ENCODE measurements at places on chromosomes 1 and 21.

- DNase-seq: no peak
These were observed 25.3 kb downstream of the TFF3 start for GRCh38 chr21:42289926-42290325.

DNA sequence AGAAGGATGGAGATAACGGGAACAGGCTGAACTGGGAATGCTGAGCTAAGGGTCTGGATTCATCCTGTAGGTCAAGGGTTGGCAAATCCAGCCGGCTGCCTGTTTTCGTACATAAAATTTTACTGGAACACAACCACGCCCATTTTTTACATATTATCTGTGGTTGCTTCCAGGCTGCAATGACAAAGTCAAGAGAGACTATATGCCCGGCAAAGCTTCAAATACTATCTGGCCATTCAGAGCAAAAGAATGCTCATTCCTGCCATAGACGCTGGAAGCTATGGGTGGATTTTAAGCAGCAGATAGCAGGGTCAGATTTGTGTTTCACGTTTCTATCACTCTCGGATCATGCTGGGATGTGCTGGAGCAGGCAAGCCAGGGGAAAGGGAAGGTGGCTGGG is 137.9 kb upstream of the EDN2 start:
- peak; percentile 43 for DNase-seq

DNA sequence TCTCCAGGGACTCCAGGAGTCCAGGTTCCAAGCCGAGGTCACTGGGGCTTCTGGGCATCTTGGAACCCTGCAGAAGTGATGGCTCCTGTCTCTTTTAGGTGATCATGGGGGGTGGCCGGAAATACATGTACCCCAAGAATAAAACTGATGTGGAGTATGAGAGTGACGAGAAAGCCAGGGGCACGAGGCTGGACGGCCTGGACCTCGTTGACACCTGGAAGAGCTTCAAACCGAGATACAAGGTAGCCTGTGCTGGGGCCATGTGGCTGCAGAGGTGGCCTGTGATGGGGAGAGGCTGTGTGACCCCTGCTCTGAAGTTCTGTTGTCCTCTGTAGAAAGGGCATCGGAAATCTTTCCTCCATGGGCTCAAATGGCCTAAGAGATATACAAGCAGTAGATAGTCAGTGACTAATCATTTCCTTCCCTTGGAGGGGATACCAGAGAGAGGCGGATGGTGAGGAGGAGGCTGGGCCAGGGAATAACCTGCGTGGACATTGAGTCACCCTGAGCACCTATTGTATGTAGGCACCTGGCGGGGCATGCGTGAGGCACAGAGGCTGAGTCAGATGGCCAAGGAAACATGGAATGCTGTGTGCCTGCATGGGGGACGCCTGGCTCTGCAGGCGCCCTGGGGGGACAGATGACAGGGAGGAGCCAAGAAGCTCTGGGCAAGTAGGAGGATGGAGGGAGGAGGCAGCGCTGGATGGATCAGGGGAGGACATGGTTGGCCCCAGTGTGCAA is 59.0 kb downstream of the ALPL start:
- DNase-seq: no peak

GRCh38 chr1:37794372-37795339 is 1.0 kb downstream of the MANEAL start:
- no peak for DNase-seq

- peak; percentile 98 for DNase-seq
These were observed 87.9 kb upstream of the HMCN1 start for GRCh38 chr1:185646202-185646683.

- DNase-seq: no peak
These were observed 355.2 kb downstream of the VAV3 start for GRCh38 chr1:107609808-107610207.

GRCh38 chr1:200423235-200423634 is 13.4 kb upstream of the ZNF281 start:
- DNase-seq: no peak

- no peak for DNase-seq
These were observed 768.4 kb downstream of the LTN1 start for GRCh38 chr21:28224191-28224726.

GRCh38 chr1:2251786-2252185 is 23.7 kb downstream of the SKI start:
- DNase-seq: no peak
